ENCODE measurements at places on chromosomes 7 and 10.

DNA sequence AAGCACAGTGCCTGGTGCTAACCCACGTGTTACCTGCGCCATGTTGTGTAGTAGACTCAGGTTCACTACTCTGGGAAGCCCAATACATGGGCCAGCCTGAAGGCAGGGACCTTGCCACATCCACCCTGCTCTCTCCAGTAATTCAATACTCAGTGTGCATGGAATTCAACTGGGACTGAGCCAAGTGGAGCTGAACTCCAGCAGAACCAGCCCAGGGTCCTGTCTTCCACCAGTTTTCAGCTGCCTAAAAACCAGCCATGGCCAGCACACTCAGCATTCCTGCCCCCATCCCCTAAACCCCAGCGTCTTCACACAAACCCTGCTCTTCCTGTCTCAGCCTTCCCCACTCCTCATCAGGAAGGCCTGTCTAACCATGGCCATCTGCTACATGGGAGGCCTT lies 15.4 kb downstream of the FGF8 start:
- DNase-seq: no peak

DNA sequence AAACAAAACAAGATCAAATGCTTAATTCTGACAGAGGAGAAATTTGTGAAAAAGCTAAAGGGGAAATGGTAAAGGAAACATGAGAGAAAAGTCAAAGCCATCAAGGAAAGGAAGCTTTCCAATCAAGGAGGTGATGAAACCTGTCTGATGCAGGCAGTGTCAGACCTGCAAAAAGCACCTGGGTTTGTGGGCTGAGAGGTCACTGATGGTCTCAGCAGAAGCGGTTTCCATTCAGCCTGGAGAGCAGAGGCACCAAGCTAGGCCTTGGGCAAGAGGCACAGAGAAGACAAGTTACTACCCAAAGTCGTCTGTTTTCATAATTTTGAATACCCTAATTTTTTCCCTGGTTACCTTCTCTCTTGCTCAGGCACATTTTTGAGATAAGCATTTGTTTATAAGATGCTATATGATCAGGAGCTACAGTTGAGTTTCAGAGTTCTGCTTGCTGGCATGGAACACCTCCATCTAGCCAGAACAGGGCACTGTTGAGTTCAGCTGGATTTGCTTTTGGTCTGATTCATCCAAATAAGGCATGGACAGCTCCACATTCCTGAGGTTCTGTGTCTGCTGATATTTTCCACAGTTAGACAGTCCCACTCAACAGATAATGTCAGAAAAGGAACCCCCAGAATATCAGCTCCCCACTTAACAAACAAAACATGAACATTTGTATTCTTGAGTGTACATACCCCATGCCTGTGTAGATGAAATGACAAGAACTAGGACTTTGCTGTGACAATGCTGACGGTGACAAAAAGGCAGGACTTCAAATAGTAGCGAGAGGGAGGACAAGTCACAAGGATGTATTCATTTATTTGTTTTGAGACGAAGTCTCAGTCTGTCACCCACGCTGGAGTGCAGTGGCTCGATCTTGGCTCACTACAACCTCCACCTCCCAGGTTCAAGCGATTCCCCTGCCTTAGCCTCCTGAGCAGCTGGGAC lies 4.9 kb upstream of the PPIA start:
- no peak for DNase-seq

- DNase-seq: no peak
These were observed 21.6 kb upstream of the RPEL1 start for GRCh38 chr10:103224133-103224532.

DNA sequence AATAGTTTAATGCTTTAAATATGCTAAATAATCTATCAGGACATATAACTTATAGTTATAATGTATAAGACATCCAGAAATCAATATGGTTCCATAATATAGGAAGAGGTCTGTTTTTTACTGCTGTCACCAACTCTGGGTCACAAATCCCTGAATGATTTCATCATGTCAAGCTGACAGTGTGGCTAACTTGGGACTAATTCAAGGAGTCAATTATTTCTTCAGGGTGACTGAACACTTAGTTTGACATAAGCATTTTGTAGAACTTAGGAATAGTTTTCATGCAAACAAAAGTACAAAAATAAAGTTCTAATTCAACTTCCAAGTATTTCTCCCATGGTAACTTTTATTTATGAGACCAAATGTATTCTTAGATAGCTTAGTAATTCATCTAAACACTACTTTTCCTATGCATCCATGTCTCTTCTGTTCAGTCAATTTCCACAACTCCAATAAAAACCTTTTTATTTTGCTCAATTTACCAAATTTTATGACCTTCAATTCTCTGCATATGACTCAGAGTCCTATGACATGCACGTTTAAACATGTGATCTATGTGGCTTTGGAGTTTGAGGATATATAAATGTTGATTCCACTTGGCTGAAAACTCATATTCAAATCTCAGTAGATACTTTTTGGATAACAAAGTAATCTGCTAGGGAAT lies 40.3 kb upstream of the GNAT3 start:
- no peak for DNase-seq

- no peak for DNase-seq
These were observed 116.0 kb downstream of the ARID5B start for GRCh38 chr10:62017491-62017870.

DNA sequence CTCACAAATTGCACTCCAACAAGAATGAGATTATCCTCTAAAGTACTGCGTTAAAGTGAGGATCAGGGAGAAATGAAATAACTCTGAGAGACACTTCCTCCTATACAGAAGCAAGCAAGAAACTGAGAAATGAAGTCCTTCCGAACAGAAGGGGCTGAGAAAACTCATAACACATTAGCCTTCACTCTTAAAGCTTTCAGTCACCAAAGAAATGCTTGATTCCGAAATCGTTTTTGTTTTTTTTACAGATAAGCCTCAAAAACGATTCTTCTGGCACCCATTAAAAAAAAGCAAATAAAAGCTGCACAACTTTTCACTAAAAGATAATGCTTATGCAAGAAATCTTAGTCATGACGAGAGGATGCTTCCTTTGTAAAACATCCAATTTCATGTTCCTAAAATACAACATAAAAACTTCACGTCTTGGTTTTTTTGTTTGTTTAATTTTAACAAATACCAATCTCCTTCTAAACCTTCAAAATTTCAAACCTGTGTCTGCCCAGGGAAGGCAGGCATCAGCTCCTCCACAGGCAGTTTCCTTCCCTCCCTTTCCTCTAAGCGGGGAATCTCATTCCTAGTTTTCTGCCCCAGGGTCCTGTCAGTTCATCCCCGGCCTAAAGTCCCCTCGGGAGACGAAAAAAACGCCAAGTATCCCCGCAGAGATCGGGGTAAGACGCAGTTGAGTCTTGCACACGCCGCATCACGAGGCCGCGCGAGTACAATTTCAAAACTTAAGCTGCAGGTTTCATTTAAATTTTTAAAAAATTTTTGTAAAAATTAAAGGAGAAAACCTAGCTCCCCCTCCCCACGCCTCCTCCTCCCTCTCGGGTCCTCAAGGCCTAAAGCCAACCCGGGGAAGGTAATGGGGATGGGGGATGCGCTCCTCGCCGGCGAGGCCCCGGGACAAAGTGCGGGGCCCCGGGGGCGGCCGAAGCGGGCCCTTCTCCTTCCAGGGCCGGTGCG lies 1.1 kb downstream of the BAZ1B start:
- peak; percentile 61 for DNase-seq

DNA sequence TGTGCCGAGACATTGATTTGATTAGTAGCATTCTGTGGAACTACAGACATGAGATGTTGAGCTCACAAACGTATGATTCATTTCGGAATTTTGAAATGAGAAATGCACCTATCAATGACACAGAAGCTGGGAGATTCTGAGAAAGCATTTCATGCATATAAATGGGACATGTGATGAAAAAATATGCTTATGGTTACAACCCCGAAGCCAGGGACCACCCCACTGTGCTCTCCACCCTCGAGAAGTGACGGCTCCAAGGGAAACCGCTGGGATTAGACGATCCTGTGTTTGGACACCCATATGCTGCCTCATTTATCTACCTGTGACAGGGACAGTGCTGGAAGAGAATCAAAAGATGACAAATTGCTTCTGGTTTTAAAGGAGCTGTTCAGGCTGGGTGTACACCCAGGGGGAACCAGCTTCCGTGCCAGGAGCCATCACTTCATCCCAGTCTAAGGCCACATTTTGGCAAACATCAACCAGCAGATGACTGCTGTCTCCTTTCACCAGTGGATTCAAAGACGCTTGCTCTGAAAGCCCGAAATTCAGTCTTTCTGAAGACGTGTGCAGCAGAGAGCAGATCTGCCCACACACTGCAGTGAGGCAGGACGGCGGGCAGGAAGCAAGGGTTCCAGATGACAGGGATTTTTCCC lies 109.9 kb downstream of the ATXN7L1 start:
- no peak for DNase-seq

GRCh38 chr7:29565982-29566746 lies 2.5 kb downstream of the PRR15 start:
- peak; percentile 67 for DNase-seq

DNA sequence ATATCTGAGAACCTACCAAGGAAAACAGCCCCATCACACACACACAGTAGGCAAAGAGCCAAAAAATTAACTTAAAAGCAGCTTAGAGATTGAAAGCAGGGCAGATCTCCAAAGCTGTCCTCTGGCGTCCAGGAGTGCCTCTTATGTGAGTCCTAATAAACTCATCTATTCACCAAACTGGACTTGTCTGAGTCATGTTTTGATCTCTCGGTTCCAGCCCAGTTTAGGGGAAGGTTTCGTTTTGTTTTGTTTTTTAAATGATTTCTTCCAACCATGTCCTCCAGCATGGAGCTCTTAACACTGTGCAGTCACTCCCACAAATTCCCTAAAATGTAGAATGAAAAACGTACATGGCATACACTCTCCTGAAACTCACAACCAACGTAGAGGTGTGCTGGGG lies 6.7 kb upstream of the PRSS37 start:
- no peak for DNase-seq
